ENCODE measurements at places on chromosomes 12 and 14.
A peak's percentile ranks its signal among the peaks of the same experiment; 100 is the strongest.

DNA sequence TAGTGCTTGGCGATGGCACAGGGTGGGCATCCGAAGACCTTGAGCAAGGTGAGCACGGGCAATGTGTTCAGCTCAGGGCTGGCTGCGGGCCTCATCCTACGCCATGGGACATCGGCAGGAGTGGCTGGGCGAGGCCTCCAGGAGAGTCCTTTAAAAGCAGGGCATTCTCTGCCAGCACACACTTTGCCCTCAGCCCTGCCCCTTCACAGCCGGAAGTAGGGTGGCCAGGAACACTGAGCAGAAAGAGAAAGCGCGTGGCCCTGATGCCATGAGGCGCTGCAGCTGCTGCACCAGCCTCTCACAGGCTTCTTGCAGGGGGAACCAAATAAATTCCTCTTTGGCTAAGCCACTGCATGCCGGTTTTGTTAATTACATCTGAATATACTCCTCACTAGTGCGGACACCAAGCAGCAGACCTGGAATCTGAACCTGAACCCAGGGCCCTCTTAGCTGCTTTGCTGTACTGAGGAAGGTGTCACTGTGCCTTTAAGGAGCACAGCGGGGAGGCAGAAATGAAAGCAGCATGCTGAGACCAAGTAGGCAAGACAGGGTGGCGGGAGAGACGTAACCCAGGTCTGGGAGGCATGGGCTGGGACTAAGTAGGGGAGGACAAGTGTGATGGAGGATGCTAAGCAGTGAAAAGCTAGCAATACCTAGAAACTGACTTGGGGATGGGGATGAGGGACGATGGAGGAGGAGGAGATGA, 155.2 kb downstream of the TTC7B start:
- H3K27ac ChIP-seq: no peak overlapping the region
- H3K27me3 ChIP-seq: no peaks in the 10 kb centered on the region

DNA sequence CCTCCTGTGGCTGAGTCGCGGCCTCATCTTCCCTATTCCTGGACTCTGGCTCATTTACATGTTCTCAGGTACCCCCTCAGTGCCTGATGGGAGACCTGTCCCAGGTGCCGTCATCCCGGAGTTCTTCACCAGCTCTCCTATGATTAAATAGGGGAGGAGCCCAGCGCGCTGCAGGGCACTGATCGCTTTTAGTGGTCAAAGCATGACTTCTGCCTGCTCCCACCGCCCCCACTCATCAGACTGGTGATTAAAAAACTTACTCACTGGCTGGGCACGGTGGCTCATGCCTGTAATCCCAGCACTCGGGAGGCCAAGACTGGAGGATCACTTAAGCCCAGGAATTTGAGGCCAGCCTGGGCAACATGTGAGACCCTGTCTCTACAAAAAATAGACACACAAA, 85.9 kb downstream of the FOXN4 start:
- H3K27me3 ChIP-seq: no peaks in the 10 kb centered on the region
- H3K36me3 ChIP-seq: peaks cover 8% of the 10 kb centered on the region
- H3K27ac ChIP-seq: no peak overlapping the region
- DNase-seq: no peak

DNA sequence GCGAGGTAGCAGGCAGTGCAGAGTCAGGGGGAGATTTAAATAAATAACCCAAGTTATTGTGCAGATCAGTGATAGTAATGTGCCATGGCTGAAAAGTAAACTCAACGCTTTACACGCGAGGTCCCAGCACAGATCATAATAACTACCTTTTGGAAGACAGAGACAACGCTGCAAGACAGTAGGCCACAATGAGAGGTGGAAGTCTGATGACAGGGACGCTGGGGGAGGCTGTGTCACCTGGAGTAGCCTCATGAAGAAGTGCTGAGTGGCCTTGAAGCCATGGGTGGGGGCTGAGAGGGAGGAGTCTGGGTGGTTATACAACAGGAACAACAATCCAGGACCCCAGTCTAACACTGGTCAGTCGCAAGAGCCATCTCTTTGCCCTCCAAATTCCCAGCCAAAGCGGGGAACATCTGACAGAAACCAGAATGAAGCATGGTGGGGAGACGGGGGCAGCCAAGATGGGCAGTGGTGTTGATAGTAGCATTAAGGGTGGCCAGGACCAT, 28.2 kb downstream of the ANO2 start:
- no peak overlapping the region for H3K27ac ChIP-seq
- no peaks in the 10 kb centered on the region for H3K4me1 ChIP-seq
- no peak overlapping the region for H3K4me3 ChIP-seq
- DNase-seq: no peak
- no peaks in the 10 kb centered on the region for H3K36me3 ChIP-seq

- H3K27ac ChIP-seq: no peak overlapping the region
- no peaks in the 10 kb centered on the region for H3K27me3 ChIP-seq
- H3K4me1 ChIP-seq: no peaks in the 10 kb centered on the region
These were observed 27.0 kb upstream of the SLC2A14 start for GRCh38 chr12:7899755-7900154.

DNA sequence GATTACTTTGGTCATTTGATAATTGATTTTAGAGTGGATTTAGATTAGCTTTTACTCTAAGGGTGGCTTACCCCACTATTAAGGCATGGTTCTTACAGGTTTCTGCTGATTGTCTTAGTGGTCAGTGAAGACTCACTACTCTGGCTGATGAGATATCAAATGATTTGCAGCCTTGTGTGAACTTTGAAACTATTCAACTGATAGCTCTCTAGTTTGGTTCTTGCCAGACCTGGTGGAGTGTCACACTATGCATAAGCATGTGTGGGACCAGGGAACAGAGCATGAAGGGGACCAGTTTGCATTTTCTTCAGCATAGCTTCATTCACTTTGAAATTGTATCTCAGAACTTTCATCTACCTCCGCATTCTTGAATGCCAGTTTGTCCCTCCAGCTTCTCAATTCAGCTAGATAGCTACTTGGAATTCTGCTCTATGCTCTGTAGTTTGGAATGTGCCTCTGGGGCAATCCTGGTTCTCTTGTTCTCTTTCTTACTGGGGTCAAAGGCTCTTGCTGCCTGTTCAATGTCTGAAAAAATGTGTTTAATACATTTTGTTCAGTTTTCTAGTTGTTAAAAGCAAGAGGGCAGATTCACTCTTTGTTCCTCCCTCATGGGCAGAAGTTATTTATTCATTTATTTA, 12.7 kb downstream of the SCYL2 start:
- H3K4me1 ChIP-seq: peaks cover 18% of the 10 kb centered on the region
- H3K4me3 ChIP-seq: no peak overlapping the region
- no peak for DNase-seq
- H3K36me3 ChIP-seq: peaks cover 18% of the 10 kb centered on the region
- no peak overlapping the region for H3K27ac ChIP-seq

DNA sequence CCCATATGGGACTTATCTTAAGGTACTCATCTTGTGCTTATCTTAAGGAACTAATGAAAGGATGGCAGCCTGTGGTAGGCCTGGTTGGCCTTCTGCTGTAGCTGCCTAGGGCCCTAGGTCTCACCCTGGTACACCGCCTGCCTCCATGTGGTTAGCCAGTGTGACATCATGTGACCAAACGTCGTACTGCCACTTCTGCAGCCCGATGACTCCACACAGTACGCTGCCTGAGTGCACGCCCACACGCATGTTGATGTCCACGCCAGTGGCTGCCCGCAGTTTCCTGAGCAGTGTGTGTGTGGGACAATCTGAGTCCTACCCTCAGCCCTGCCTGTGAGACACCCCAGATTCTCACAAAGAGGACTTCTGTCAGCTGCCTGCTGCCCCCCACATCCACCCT, 5.1 kb downstream of the ADCY4 start:
- H3K27me3 ChIP-seq: peaks cover 9% of the 10 kb centered on the region
- H3K4me3 ChIP-seq: no peak overlapping the region
- no peak for DNase-seq
- H3K36me3 ChIP-seq: no peaks in the 10 kb centered on the region
- H3K4me1 ChIP-seq: peaks cover 18% of the 10 kb centered on the region

DNA sequence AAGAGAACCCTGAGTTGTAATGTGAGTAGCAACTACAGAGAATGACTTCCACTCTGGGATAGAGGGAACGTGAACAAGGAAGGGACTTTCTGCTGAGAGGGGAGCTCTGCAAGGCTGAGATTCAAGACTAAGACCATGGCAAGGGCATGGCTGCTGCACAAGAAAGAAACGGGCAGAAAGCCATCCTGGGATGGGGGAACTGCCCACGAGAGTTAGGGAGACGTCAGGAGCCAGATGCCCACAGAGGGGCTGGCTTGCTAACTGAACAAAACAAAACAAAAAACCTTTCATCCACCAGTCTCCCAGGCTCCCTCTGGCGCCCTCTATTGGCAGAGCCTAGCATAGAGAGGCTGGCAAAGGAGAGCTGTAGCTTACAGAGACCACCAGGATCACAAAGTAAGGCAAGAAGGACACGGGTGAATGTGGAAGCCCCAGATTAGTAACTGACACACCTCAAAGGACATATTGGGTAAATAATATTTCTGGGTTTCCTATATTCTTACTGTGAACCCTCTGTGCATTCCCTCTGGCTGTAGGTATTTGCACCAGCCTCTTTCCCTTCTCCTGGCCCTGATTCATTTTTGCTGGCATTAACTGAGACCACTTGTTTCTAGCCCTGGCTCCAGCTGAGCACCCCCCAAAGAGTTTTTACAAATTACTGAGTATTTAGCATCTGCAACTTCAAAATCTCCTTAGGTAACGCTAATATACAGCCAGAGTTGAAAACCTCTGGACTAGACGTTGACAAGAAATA, 338.3 kb downstream of the EMP1 start:
- no peak overlapping the region for H3K27ac ChIP-seq
- no peaks in the 10 kb centered on the region for H3K27me3 ChIP-seq
- no peak overlapping the region for H3K4me3 ChIP-seq
- no peaks in the 10 kb centered on the region for H3K36me3 ChIP-seq

- no peaks in the 10 kb centered on the region for H3K36me3 ChIP-seq
- DNase-seq: no peak
- peaks cover 15% of the 10 kb centered on the region for H3K4me1 ChIP-seq
- no peak overlapping the region for H3K27ac ChIP-seq
These were observed 23.2 kb downstream of the OR6S1 start for GRCh38 chr14:20618271-20618749.

DNA sequence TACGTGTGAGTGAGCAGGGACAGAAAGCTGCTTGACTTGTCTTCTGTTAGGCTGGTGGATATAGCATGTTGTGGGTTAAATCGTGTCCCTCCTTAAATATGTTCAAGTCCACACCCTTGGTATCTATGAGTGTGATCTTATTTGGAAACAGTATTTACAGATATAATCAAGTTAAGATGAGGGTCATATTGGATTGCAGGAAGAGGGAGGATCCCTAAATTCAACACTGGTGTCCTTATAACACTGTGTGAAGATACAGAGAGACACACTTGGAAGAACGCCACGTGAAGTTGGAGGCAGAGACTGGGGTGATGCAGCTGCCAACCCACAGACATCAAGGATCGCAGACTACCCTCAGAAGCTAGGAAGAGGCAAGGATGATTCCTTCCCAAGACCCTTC, 275.2 kb upstream of the SSTR1 start:
- H3K27me3 ChIP-seq: no peaks in the 10 kb centered on the region
- H3K36me3 ChIP-seq: no peaks in the 10 kb centered on the region
- no peaks in the 10 kb centered on the region for H3K4me1 ChIP-seq
- no peak overlapping the region for H3K4me3 ChIP-seq
- no peak overlapping the region for H3K27ac ChIP-seq

- H3K27me3 ChIP-seq: peaks cover 10% of the 10 kb centered on the region
- H3K36me3 ChIP-seq: no peaks in the 10 kb centered on the region
- no peak for DNase-seq
- H3K27ac ChIP-seq: no peak overlapping the region
- H3K4me3 ChIP-seq: no peak overlapping the region
These were observed 78.5 kb upstream of the ARID2 start for GRCh38 chr12:45651029-45651428.

- DNase-seq: no peak
- H3K27me3 ChIP-seq: no peaks in the 10 kb centered on the region
- H3K27ac ChIP-seq: no peak overlapping the region
- no peaks in the 10 kb centered on the region for H3K4me1 ChIP-seq
These were observed 82.2 kb upstream of the LMO3 start for GRCh38 chr12:16688200-16688599.

GRCh38 chr12:53217051-53217930, 10.2 kb upstream of the ITGB7 start:
- peak overlapping the region; percentile 68 for H3K27ac ChIP-seq
- no peaks in the 10 kb centered on the region for H3K27me3 ChIP-seq
- H3K4me3 ChIP-seq: peak overlapping the region; percentile 74
- no peak for DNase-seq
- peaks cover 62% of the 10 kb centered on the region for H3K4me1 ChIP-seq

DNA sequence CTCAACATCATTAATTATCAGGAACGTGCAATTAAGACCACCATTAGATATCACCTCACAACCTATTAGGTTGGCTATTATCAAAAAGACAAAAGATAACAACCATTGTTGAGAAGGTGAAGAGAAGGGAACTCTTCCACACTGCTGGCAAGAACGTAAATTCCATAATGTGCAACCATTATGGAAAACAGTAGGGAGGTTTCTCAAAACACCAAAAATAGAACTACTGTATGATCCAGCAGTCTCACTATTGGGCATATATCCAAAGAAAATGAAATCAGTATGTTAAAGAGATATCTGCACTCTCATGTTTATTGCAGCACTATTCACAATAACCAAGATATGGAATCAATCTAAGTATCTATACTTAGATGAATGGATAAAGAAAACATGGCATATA, 51.6 kb upstream of the OR4E1 start:
- H3K4me1 ChIP-seq: no peaks in the 10 kb centered on the region
- H3K27ac ChIP-seq: no peak overlapping the region
- no peak for DNase-seq
- peaks cover 19% of the 10 kb centered on the region for H3K27me3 ChIP-seq
- H3K36me3 ChIP-seq: no peaks in the 10 kb centered on the region

DNA sequence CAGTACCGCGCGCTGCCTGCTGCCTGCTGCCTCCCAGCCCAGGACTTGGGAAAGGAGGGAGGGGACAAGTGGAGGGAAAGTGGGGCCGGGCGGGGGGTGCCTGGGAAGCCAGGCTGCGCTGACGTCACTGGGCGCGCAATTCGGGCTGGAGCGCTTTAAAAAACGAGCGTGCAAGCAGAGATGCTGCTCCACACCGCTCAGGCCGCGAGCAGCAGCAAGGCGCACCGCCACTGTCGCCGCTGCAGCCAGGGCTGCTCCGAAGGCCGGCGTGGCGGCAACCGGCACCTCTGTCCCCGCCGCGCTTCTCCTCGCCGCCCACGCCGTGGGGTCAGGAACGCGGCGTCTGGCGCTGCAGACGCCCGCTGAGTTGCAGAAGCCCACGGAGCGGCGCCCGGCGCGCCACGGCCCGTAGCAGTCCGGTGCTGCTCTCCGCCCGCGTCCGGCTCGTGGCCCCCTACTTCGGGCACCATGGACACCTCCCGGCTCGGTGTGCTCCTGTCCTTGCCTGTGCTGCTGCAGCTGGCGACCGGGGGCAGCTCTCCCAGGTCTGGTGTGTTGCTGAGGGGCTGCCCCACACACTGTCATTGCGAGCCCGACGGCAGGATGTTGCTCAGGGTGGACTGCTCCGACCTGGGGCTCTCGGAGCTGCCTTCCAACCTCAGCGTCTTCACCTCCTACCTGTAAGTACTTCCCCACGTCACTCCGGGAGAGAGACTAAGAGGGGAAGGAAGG, at the start of gene LGR5:
Gene LGR5 (plus strand): TSS at position 186 of the 732 bp plus-strand sequence. CDS start 283 bp downstream, at position 469.
- H3K27me3 ChIP-seq: peaks cover 40% of the 10 kb centered on the region
- peaks cover 21% of the 10 kb centered on the region for H3K4me1 ChIP-seq
- peak within 1 kb of the TSS; percentile 88 for H3K4me3 ChIP-seq

GRCh38 chr14:87065366-87065765, 927.6 kb downstream of the GALC start:
- no peak overlapping the region for H3K4me3 ChIP-seq
- H3K27me3 ChIP-seq: no peaks in the 10 kb centered on the region
- no peak overlapping the region for H3K27ac ChIP-seq
- no peaks in the 10 kb centered on the region for H3K36me3 ChIP-seq
